ENCODE measurements at places on chromosomes 4 and X. TPM values are rescaled to one million over a fixed set of nuclear protein-coding genes. Genes with fewer than 3 reads are reported as not detected.

The ASB12 gene
- total RNA-seq: 0.30 TPM

The RBM47 gene
- total RNA-seq: 0.88 TPM

The SATL1 gene
- total RNA-seq: not detected

The BRS3 gene
- total RNA-seq: not detected

The SH3D19 gene
- total RNA-seq: 0.42 TPM

The STX18 gene
- total RNA-seq: 23.6 TPM

The GK2 gene
- not detected for total RNA-seq

The FREM3 gene
- not detected for total RNA-seq

The GLRA3 gene
- not detected for total RNA-seq

The TBC1D1 gene
- 53.8 TPM for total RNA-seq

The EXOC1L gene
- not detected for total RNA-seq

The CT45A9 gene
- total RNA-seq: not detected

The IL13RA2 gene
- total RNA-seq: not detected

The SH2D1A gene
- 32.7 TPM for total RNA-seq

The MAGEA12 gene
- not detected for total RNA-seq

Data from naive thymus-derived CD8-positive, alpha-beta T cell (primary cell).